ENCODE measurements at places on chromosomes 2 and 18.

GRCh38 chr18:6561016-6561415 lies 146.3 kb upstream of the L3MBTL4 start:
- DNase-seq, result no peak

DNA sequence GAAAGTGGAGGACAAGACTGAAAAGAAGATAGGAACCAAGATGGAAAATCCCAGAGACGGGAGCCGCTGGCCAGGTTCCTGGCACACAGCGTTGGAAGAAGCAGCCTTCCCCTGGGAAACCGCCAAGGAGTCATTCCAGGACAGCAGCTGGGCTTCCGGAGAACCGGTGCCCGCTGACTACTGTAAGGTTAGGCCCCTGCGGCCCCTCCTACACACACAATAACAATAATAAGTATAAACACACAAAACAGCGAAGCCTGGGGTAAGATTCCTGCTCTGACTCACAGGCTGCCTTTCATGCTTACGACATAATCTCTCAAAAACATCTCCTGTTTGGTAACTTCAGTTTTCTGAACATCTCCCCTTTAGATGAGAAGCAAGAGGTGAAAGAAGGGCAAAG lies 28.1 kb upstream of the MYCN start:
- DNase-seq, result peak; percentile 52

DNA sequence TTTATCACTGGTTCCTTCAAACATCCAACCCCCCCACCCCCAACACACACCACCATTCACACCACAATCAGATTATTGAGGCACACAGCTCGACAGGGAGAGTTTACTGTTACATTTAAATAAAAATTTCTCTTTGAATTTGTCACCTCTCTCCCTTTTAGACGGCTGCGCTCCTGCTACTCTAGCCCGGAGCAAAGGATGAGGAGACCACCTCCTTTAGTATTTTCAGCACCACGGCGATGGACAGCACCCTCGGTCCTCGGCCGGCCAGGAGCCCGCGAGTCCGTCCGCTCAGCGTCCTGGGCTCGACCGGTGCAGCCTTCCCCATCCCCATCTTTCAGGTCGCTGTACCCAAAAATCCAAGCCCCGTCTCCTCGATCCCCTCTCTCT lies 892 bp downstream of the CELF4 start:
- DNase-seq, result no peak

GRCh38 chr2:2827761-2828221 lies 496.7 kb upstream of the MYT1L start:
- DNase-seq, result no peak

DNA sequence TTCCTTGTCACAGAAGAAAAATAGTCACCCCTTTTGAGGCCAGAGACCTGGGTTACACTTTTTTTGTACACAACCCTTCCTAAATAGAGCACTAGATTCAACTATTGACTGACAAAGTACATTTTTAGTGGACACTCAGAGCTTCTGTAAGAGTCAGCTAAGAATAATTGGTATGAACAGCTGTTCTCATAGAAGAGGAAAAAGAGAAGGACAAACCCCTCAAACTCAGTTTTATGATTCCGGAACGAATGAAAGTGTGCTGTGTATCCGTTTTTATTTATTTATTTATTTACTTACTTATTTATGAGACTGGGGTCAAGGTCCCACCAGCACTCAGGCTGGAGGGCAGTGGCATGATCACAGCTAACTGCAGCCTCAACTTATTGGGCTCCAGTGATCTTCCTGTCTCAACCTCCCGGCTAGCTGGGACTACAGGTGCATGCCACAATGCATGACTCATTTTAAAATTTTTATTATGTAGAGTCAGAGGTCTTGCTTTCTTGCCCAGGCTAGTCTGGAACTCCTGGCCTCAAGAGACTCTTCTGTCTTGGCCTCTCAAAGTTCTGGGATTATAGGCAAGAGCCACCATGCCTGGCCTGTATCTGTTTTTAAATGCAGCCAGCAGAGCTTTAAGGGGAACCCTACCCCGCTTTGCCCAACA lies 36.0 kb upstream of the FZD5 start:
- DNase-seq, result peak; percentile 16

DNA sequence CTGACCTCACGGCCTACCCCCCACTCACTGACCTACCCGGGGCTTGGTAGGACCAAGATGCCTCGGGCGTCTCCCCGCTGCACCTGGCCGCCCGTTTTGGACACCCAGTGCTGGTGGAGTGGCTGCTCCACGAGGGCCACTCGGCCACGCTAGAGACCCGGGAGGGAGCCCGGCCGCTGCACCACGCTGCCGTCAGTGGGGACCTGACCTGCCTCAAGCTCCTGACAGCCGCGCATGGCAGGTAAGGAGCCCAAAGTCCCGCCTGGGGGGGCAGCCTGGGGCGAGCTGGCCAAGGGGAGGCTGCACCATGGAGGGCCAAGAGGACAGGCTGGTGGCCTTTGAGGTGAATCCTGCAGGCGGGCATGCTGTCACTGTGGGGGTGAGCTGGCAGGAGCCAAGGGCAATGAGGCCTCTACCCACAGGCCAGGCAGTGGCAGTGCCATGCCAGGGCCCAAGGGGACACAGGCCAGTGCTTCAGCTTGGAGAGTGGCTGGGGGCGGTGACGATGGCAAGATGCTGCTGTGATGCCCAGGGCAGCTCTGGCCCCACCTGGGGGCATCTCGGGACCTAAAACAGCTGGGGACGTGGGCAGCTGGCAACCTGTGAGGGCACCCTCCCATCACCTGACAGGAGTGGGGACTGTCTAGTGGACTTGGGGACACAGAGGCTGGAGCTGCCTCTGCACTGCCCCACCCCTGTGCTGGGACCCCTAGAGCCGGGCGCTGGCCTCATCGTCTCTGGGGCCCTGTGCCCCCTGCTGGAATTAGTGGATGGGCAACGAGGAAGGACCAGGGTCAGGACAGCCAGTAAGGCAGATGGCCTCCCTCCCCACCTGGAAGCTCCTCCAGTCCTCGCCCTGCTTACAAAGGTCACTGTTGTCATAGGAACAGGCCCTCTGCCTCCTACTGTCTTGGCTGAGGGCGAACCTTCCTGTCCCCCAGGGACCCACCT lies 2.0 kb downstream of the ESPNL start:
- no peak for DNase-seq

GRCh38 chr18:76137216-76137615 lies 357.8 kb downstream of the ZNF516 start:
- DNase-seq, result no peak

All from SW 1271 (cell line).